ENCODE measurements at places on chromosomes 12 and 14.

DNA sequence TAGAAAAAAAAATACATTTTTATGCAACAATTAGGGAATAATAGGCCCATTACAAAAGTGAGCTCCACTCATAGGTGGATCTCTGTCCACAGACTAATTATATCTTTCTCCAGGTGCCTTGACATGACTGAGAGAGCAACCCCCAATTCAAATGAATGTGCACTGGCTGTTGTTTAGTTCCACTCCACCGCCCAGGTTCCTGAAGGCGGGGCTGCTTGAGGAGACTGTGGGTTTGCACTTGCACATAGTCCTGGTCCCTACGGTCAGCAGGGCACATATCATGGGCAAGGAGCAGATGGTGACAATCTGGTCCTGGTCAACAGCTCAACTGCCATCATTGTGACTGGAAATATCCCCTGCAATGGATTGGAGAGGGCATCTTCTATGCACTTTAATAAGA is 195.6 kb upstream of the PWP1 start:
- DNase-seq = no peak

DNA sequence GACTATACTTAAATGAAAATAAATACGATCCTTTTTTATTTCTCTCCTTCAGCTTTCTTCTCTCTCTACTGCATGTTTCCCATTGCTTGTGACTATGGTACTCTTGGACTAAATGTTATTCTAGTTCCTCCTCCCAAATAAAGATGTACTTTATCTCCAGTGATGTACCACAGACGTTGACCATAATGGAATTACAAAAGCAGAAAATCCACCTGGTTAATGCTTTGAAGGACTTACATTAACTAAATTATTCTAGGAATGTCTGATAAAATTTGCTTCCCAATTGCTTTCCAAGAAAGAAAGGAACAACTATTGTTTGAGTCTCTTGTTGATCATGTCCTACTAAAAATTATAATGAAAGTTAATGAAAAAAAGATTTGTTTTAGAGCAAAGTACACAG is 71.8 kb downstream of the NTN4 start:
- no peak for DNase-seq

DNA sequence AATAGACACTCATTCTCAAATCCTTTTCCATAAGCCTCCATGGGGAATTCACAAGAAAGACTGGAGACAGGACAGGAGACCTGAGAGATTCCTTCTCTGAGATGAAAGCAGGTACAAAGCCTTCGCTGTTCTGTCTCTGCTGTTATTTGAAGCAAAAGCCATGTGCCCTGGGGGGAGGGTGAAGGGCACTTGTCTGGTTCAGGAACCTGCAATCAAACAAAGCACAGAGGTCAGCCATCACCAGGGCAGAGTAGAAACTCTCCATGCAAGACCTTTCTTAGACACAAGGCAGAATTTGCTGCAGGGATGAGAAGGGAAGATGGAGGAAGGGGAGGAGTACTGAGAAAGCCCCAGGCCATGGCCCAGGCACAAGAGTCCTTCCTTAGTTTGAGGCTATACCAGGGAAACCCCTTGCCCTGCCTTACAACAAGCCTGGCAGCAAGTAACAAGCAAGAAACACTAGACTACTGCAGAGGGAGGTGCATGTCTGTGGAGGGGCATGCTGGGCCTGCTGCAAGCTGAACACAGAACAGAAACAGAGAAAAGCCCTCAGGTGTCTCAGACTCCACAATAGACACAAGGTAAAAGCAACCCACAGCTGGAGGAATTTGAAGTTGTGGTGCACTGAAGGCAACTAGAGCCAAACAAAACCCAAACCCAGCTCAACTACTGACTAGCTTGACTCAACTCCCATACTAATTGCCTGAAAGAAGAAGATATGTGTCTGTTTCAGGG is 7.8 kb upstream of the ART4 start:
- no peak for DNase-seq

GRCh38 chr12:88562846-88563582 is 17.3 kb downstream of the KITLG start:
- DNase-seq = no peak

GRCh38 chr12:129440278-129440677 is 463.5 kb downstream of the TMEM132D start:
- DNase-seq = no peak

DNA sequence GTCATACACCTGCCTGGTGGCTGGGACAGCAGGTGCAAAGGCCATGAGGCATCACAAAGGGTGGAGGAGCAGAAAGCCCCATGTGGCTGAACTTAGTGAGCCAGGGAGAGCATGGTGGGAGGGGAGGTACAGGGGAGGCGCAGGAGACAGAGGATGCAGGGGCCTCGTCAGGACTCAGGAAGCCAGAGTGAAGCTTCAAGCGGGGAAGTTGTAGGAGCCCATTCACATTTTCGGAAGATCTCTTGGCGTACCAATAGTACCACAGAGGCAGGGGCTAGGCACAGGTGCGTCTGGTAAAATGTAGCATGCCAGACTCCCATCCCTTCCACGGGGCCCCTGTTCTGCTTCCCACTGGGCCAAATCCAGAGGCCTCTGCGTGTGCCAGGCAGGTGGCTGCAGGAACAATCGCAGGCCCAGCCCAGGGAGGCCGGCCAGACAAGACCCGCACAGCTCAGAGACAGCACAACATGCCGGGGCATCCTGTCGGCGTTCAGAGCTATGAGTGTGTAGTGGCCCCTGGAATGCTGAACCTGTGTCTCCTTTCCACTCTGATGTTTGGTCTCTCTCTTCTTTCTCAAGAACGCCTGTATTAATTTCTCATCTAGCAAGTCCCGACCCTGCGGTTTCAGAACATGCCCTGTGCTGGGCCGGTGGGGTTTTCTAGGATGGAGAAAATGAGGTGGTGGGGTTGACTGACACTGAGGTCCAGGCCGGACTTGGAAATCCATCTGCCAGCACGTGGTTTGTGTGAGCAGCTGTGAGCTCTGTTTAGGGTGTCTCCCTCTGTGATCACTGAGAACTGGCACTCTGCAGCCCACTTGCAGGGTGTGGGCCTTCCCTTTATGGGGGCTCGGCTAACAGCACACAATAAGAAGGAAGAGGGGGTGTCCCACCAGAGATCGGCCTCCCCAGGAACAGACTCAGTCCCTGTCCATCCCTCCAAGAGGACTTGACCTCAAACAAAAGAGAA is 5.5 kb upstream of the TMEM132D start:
- DNase-seq = no peak

GRCh38 chr14:91484186-91484585 is 25.9 kb downstream of the PPP4R3A start:
- no peak for DNase-seq

- DNase-seq = no peak
Observed at GRCh38 chr14:98411154-98411553, 860.8 kb downstream of the BCL11B start.

DNA sequence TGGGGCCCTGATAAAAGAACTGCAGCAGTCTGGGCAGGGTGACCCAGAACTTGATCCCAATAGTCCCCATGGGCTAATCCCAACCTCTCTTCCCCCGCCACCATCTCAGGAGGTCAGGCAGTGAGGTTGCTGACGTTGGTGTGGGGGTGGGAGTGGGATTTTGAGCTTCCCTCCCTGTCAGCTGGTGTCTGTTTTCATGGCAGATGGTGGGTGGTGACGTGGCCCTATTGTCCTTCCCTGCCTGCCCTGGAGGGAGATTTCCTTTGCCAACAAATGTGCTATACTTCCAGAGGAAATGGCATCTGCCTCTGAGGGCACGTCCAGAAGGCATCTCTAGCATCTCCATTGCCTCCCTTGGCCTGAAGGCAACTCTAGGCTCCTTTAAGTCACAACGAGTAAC is 37.7 kb downstream of the NEUROD4 start:
- DNase-seq = no peak

GRCh38 chr14:74566174-74567141 is 45.6 kb downstream of the LTBP2 start:
- DNase-seq = no peak

- DNase-seq = no peak
Observed at GRCh38 chr12:106195621-106196027, 52.2 kb downstream of the CKAP4 start.

GRCh38 chr14:69464379-69464778 is 20.1 kb upstream of the PLEKHD1 start:
- DNase-seq = no peak

GRCh38 chr12:53427905-53428594 is 4.4 kb downstream of the AMHR2 start:
- no peak for DNase-seq

- DNase-seq = no peak
Observed at GRCh38 chr12:6452944-6453630, 1.2 kb downstream of the TAPBPL start.

- DNase-seq = no peak
Observed at GRCh38 chr14:84485036-84485435, 1044.9 kb upstream of the FLRT2 start.

GRCh38 chr12:31228811-31229792 is 96.8 kb downstream of the SINHCAF start:
- DNase-seq = no peak

- DNase-seq = no peak
Observed at GRCh38 chr14:75648066-75648838, 12.4 kb downstream of the ERG28 start.

GRCh38 chr12:1013618-1014489 is 22.8 kb downstream of the ERC1 start:
- DNase-seq = no peak

- DNase-seq = no peak
Observed at GRCh38 chr12:89166525-89166934, 185.8 kb downstream of the DUSP6 start.

- DNase-seq = no peak
Observed at GRCh38 chr14:51972566-51972965, 16.8 kb upstream of the RTRAF start.

DNA sequence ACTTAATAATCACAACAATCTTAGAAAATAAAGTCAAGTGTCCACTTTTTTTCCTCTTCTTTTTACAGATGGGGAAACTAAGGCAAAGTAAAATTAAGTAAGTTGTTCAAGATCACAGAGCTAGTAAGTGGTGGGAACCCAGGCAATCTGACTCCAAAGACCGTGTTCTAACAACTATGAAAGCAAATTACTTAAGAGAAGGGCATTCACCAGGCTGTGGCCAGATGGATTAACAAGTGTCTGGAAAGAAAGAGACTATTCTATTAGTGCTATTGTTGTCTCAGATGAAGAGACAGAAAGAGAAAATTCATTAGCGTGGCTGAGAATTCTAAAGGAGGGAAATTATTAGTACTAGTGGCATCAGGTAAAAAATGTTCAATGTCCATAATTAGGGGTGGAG is 48.5 kb downstream of the FGD6 start:
- DNase-seq = no peak

GRCh38 chr14:101328412-101329028 is 232.8 kb upstream of the DIO3 start:
- DNase-seq = no peak

DNA sequence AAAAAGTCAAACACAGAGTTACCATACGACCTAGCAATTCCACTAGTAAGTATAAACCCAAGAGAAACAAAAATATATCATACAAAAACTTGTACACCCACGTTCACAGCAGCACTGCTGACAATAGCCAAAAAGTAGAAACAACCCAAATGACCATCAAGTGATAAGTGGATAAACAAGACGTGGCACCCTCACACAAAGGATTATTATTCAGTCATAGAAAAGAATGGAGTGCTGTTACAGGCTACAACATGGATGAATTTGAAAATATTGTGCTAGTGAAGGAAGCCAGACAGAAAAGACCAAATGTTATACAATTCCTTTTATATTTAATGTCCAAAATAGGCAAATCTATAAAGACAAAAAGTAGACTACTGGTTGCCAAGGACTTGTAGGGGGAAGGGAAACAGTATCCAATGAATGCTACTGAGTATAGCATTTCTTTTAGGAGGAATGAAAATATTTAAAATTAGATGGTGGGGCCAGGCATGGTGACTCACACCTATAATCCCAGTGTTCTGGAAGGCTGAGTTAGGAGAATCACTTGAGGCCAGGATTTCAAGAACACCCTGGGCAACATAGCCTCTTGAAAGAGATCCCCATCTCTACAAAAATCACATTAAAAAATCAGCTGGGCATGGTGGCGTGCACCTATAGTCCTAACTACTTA is 41.9 kb downstream of the SPTLC2 start:
- DNase-seq = no peak

DNA sequence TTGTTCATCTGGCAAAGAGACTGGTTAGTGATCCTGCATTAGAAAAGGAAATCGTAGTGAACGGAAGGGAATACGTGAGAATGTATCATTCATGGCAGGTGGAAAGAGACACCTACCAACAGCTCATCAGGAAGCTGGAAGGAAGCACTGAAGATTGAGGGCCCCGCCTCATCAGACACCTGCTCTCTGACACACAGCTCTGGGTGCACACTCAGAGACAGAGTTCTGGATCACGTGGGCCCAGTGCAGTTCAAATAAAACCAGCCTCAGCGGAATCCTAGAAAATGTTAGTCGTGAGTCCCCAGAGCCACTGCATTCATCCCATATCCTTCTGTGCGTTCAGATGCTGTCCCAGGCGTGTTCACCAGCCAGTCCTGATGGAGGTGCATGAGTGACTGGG is 129.7 kb downstream of the GLT1D1 start:
- DNase-seq = no peak

- DNase-seq = no peak
Observed at GRCh38 chr14:61121355-61121787, 140.3 kb downstream of the SLC38A6 start.

- DNase-seq = no peak
Observed at GRCh38 chr14:98612434-98613200, 659.4 kb downstream of the BCL11B start.

- DNase-seq = no peak
Observed at GRCh38 chr12:7039403-7039802, 21.1 kb upstream of the C1S start.

DNA sequence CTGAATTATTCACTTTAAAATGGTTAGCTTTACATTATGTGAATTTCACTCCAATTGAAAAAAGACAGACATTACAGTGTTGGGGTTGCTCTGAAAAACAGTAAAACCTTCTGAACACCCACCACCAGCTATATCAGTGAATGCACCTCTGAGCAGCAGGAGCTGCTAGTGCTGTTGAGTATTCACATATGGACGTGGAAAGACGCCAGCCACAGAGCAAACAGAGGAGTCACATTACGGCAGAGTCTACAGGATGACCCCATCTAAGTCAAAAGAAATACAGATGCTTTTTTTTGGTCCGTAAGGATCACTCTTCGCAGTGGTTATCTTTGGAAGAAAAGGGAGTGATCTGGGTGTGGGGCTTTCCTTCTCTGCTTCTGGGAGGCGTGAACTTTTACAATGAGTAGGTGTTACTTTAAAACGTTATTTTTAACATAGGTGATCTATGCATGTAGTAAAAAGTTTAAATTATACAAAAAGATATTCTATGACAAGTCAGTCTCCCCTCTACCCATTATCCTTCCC is 4.5 kb downstream of the HVCN1 start:
- DNase-seq = no peak

GRCh38 chr14:54344445-54344844 is 52.4 kb upstream of the CDKN3 start:
- no peak for DNase-seq
